ENCODE measurements at places on chromosomes 4 and X.
A peak's percentile ranks its signal among the peaks of the same experiment; 100 is the strongest.

DNA sequence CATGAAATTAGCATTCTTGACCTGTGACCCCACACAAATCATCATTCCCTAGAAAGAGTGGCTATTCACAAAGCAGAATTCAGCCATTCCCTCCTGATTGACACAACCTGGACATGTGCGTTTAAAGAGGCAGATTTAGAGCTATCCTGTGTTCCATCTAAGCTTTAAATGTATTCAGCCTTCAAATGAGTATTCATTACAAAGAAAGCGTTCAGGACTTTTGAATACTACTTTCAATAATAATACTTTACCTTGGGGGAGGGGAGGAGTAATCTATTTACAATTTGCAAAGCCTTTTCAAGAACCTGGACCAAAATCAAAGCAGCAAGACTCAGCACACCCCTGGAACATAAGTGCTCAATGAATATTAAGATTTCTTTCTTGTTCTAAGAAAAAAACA lies 22.5 kb upstream of the GPC4 start:
- no peak for DNase-seq

- no peak for DNase-seq
These were observed 359.6 kb upstream of the NOCT start for GRCh38 chr4:138655985-138656384.

GRCh38 chr4:187017147-187017546 lies 293.5 kb upstream of the FAT1 start:
- DNase-seq = peak; percentile 37

GRCh38 chrX:129953334-129953648 lies 29.1 kb upstream of the BCORL1 start:
- no peak for DNase-seq

GRCh38 chrX:138487866-138488265 lies 223.7 kb downstream of the FGF13 start:
- DNase-seq = peak; percentile 44

DNA sequence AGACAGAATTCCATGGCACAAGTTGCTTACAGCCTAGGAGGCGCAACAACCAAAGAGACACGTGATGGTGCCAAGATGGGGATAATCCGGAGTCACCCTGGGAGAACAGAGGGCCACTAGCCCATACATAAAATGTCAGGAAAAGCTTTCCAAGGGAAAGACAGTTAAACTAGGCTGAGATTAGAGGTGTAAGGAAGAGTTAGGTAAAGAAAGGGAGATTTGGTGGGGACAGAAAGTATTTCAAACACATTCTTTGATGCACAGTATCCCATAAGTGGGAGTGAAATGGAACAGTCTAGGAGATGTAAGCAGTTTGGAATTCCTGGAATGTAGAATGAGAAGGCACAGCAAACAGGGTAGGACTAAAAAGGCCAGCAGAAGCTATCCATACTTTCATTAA lies 860.9 kb upstream of the LCORL start:
- peak; percentile 79 for DNase-seq

- DNase-seq = no peak
These were observed 138.8 kb downstream of the TEX11 start for GRCh38 chrX:70769659-70770227.

- peak; percentile 70 for DNase-seq
These were observed 895.1 kb downstream of the PCDH18 start for GRCh38 chr4:136637071-136637777.

DNA sequence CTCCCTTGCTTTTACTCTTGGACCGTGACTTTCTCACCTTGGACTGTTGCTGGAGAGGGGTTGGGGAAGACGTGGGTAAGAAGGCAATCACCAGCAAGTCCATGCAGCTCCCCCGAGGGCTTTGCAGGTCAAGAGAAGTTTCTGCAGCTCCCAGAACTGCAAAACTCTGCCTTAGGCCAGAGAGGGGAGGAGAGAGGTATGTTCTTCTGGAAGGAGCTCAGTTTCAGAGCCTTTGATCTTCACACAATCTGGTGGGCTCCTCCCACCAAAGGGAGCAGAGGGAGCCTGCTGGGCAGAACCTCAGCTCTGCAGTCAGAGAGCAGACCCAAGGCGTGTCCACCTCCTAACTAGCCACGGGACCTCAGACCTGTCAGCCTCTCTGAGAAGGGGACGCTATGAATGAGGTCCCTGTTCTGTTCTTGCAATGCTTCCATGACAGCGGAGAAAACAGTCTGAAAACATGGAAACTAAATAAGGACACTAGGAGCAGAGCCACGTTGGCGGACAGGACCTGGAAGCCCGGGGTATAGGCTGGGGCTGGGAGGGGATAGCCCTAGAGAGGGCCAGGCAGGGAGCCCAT lies 92.8 kb downstream of the EVC2 start:
- DNase-seq = peak; percentile 77

DNA sequence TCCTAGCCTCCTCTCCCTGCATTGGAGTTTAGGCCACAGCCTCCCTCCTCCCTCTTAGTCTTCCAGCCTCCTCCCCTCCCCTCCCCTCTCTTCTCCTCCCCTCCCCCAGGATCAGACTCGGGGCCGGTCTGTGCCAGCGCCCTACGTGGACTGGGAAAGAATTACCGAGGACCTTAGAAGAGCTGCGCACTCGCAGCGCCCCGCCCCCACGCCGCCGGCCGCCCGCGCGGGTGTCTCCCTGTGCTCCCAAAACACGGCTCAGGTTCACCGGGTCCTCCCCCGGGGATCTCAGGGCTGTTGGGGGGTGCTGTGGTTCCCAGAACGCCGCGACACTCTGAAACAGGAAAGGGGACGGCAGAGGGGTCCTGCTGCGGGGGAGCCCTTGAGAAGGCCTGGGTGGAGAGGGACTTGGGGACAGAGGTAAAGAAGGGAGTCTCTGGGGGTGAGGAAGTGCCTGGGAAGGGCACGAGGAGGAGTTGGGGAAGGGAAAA lies 122.3 kb upstream of the TBL1X start:
- DNase-seq = peak; percentile 91

DNA sequence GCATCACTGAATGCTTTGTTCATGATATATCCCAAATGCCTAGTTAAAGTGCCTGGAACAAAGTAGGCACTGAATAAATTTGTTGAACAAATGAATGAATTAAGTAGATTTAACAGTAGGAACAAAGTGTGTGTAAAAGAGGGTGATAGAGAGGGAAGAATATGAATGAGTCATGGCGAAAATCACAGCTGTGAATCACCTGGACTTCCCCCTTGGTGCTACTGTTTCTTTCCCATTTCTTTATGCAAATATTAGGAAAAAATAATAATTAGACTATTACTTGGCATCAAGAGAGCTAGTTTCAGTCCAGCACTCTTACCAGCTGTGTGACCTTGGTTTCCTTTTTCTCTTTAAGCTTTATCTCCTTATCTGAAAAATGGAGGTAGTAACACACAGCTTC lies 9.2 kb downstream of the SPIN3 start:
- DNase-seq = no peak

DNA sequence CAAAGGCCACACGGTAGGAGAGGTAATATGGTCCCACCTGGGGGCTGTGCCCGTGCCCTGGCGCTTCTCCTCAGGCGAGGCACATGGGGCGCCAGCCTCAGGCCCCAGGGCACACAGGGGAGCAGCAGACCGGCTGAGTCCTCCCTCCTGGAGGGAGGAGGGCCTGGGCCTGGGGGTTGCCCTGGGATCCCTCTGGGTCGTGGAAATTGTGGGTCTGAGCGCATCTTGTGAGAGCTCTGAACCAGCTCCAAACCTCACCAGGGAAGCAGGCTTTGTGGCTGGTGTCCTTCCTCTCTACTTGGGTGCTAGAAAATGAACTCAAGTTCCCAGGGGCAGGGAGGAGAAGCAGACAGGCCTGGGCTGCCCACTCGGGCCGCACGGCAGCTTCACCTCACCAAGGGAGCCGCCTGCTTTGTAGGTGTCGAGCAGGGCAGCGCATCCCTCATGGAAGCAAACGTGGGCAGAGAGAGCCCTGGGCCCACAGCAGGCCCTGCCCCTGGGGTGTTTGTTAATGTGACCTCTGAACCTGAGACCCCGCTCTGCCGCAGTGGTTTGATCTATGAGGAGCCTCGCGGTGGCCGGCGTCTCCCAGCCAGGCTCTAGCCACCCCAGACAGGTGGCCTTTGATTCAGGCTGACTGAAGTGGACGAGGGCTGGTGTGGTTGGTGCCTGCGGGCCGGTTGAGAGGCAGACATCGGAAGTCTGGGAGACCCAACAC lies 10.8 kb downstream of the HTRA3 start:
- no peak for DNase-seq

DNA sequence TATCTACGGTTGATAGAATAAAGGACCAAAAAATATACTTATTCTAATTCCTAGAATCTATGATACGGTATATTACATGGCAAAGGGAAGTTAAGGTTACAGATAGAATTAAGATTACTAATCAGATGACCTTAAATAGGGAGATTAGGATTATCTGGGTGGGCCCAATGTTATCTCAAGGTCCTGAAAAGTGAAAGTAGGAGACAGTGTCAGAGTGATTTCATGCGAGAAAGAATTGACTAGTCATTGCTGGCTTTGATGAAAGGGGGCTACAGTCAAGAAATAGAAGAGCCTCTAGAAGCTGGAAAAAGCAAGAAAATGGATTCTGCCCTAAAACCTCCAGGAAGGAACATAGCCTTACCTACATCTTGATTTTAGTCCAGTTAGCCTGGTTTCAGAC lies 176.9 kb upstream of the PPP1R2C start:
- DNase-seq = no peak

DNA sequence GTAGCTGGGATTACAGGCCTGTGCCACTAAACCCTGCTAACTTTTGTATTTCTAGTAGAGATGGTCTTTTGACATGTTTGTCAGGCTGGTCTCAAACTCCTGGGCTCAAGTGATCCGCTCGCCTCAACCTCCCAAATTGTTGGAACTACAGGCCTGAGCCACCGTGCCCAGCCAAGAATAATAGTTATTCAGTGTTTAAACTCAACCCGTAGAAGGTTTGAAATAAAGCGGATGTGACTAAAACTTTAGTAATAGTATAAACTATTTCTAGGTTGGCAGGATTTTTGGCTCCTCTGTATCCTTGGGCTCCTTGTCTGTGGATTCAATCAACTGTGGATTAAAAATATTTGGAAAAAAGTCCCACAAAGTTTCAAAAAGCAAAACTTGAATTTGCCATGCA lies 37.8 kb downstream of the PCDH10 start:
- no peak for DNase-seq

- no peak for DNase-seq
These were observed 21.9 kb downstream of the SH3BP2 start for GRCh38 chr4:2814627-2815270.

DNA sequence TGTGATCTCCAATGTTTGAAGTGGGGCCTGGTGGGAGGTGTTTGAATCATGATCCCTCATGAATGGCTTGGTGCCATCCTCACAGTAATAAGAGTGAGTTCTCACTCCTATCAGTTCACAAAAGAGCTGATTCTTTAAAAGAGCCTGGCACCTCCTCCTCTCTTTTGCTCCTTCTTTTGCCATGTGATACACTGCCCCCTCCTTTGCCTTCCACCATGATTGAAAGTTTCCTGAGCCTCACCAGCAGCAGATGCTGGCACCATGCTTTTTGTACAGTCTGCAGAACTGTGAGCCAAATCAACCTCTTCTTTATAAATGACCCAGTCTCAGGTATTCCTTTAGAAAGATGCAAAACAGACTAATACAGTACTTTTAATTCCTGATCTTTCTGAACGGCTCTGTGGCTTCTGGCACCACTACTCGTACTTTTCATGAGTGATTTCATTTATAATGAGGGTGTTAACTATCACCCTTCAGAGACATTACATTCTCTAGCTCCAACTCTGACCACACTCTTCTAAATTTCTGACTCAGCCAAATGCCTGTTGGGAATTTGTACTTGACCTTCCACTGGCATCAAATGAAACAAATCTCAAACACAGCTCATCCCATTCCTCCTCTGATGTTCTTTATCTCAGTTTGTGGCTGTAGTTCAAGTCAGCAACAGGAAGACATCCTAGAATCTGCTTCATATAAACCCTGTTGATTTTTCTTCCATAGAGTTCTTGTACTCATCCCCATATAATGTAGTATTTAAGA lies 4.2 kb downstream of the UFSP2 start:
- DNase-seq = no peak

DNA sequence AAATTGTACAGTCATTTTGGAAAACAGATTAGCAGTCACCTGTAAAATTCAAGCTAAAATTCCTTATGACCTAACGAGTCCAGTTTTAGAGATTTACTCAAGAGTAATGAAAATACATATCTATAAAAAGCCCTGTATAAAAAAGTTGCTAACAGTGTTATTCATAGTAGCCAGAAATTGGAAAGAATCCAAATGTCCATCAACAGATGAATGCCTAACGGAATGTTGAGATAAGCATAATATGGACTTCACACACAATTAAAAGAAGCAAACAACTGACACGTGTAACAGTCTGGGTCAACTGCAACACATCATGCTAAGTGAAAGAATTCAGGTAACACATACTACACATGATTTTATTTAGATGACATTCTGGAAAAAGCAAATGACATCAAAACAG lies 584.8 kb upstream of the AGA start:
- DNase-seq = no peak

DNA sequence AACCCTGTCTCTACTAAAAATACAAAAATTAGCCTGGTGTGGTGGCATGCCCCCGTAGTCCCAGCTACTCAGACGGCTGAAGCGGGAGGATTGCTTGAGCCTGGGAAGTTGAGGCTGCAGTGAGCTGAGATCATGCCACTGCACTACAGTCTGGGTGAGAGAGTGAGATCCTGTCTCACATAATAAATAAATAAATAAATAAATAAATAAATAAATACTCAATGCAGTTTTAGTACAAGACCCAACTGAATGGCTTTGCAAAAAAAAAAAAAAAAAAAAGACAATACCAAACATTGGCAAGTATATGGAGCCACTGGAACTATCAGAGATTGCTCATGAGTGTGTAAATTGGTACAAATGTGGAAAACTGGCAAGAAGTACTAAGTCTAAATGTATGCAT lies 3.3 kb upstream of the CYP4V2 start:
- no peak for DNase-seq

DNA sequence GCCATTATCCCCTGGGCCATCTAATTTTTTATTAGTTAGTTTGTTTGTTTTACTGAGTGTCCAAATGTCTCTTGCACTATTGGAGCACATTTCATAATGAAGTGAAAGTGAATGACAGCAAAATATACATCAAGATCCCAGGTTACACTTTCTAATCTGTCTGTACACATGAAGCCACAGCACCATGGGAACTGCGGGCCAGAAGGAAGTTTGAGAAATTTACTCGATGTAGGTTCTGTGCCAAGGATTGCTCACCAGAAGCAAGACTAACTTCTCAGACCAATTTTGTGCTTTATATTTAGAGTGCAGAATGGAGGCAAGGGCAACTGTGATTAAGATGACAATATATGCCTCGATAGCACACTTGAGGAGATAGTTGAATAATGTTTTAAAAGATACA lies 258.0 kb downstream of the COL25A1 start:
- DNase-seq = no peak

Data from mesendoderm (in vitro differentiated cells).